HEK293T (cell line): ENCODE measurements at places on chromosomes 5 and 9.

DNA sequence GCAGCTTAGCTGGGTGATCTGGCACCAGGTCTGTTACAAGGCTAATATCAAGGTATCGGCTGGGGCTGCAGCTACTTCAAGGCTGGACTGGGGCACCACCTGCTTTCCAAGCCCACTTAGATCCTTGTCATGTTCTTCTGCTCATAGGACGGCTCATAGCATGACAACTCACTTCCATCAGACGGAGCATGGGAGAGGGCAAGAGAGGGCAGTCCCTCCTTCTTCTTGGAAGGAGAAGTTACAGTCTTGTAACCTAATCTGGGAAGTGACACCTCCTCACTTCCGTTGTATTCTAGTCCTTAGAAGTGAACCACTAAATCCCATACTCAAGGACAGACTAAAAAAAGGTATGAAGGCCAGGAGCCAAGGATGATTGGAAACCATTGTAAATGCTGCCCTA is 258.2 kb downstream of the MAST4 start:
- no peak for DNase-seq

- peak; percentile 21 for DNase-seq
Observed at GRCh38 chr9:79980432-79980831, 408.7 kb downstream of the TLE4 start.

DNA sequence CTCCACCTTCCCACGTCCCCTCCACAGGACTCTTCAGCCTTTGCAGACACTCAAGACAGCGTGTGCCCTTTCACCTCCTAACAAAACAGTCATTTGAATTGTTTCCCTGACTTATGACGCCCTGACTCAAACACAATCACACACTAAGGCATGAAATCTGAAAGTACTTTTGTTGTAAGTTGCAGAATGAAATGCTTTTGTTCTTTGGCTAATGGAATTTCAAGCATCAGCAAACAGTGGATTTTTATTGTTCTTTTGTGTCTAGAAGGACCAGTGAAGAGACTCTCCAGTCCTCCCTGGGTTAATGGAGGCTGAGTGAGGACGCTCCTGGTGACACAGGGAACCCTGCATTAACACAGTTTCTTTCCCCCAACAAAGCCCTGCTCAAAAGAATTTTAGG is 380.1 kb downstream of the CTNND2 start:
- no peak for DNase-seq

DNA sequence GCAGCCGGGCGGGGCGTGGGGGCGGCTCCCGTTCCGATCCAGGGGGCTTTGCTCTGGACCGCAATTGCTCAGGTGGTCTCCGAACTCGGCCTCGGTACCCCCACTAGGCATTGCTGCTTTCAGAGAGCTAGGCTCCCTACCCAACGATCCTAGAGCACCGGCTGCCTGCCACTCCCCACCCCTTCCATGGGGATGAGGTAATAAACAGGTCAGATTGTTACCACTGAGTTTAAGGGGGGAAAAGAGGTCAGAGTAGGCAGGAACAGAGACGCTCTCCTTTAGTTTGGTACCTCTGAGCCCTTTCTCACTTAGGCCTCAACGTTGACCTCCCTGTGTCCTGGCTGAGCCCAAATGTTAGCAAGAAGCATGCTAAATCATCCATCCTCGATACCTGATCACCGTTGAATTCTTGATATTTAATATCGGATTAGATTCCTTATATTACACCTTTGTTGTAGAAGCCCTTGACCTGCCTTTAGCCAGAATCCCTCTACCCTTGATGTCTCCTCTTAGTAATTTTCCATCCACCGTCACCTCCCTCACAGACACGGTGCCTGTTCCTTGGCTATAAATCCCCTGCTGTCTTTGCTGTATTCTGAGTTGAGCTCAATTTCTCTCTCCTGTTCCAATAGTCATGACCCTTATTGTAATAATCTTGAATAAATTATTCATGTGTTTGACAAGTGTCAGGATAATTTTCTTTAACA is 588 bp upstream of the PLPP1 start:
- peak; percentile 7 for DNase-seq

DNA sequence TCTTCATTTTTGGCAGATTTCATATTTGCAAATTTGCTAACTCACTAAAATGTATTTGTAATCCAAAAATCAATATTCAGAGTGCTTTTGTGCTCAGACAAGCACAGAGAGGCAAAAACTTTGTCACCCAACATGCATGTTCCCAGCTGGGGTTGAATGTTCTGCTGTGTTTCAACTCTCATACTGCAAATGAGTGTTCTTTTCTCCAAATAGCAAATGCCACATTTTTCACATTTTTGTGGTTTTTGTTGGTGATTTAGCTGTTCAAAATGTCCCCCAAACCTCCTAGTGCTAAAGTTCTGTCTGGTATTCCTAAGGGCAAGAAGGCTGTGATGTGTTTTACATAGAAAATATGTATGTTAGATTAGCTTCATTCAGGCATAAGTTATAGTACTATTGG is 87.3 kb upstream of the PCSK5 start:
- no peak for DNase-seq

GRCh38 chr9:124502711-124503702 is 4.2 kb downstream of the NR5A1 start:
- no peak for DNase-seq

- no peak for DNase-seq
Observed at GRCh38 chr5:158777647-158778350, 321.9 kb downstream of the EBF1 start.

GRCh38 chr5:79357398-79357797 is 121.5 kb downstream of the JMY start:
- DNase-seq = no peak

DNA sequence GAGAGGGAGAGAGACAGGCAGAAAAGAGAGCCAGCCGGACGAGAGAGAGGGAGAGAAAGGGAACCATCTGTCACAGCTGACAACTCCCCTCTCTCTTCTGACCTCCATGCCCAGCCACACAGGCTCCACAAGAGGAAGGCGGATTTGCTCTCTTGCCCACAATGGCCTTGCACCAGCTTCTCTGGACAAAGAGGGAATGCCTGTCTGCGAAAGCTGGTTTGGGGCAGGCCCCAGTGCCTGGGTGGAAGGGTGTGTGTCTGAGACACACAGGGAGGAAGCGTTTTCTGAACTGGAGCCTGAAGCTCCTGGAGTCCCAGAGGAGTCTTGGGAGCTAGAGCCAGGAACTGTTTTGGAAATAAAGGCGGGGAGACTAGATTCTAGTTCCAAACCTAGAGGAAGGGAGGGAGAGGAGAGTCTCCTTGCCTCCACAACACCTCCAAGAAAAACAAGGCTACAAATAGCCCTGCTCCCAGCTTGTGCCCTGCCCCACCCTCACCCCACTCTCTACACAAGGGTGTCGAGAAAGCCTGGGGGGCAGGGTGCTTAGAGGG is 12.5 kb downstream of the C1QTNF2 start:
- no peak for DNase-seq

DNA sequence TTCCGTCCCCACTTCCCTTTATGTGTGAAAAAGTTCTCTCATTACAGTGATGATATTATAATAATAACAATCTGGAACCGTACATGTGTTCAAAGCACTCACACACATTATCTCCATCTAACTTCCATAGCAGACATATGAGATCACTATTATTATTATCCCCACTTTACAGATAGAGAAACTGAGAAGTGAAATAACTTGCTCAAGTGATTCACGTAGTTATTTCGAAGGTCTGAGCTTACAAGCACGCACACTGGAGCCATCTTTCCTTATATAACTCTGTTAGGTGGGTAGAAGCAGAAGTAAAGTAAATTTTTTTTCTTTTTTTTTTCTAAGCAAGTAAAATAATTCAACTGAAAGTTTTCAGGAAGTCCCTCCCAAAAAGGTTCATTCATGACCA is 62.9 kb upstream of the PTGER4 start:
- DNase-seq = no peak

- DNase-seq = peak; percentile 75
Observed at GRCh38 chr9:108761655-108762347, 94.0 kb downstream of the ACTL7B start.

DNA sequence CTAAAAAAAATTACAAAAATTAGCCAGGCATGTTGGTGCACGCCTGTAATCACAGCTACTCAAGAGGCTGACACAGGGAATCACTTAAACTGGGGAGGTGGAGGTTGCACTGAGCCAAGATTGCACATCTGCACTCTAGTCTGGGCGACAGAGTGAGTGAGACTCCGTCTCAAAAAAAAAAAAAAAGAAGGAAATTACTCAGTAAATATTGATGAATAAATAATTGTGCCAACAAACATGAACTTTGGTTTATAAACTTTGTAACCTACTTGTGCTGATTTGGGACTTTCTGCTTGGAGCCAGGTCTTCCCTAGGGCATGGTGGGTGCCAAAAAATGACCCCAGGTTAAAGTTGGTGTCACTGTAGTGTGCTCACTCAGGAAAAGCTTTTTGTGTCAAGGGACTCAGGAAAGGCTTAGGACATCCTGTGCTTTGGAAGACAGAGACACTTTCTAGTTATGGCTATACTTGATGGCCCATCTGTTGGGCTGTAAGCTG is 19.0 kb downstream of the ABLIM3 start:
- DNase-seq = no peak

GRCh38 chr9:36101916-36102741 is 34.4 kb upstream of the GLIPR2 start:
- no peak for DNase-seq

- DNase-seq = no peak
Observed at GRCh38 chr5:142842994-142843905, 73.1 kb downstream of the ARHGAP26 start.

- no peak for DNase-seq
Observed at GRCh38 chr5:19975795-19976194, 12.2 kb downstream of the CDH18 start.

- no peak for DNase-seq
Observed at GRCh38 chr5:179255527-179256327, 89.5 kb downstream of the ADAMTS2 start.

DNA sequence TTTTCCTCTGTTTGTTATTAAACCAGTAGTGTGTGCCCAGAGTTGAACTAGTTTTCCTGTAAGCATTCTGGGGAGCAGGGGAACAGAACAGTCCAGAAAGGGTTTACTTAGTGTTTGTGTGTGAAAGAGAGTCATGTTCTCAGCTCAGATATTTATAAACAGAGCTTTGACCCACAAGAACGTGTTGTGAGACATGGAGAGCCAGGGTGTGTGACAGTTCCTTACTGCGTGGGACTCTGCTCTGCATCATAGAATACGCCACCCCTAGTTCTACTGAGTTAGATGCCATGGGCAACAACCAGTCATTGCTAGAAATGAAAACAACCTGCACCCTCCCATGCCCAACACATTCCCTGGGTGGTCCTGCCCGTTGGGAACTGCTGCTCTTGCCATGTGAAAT is 330.7 kb downstream of the NDUFS4 start:
- DNase-seq = no peak

DNA sequence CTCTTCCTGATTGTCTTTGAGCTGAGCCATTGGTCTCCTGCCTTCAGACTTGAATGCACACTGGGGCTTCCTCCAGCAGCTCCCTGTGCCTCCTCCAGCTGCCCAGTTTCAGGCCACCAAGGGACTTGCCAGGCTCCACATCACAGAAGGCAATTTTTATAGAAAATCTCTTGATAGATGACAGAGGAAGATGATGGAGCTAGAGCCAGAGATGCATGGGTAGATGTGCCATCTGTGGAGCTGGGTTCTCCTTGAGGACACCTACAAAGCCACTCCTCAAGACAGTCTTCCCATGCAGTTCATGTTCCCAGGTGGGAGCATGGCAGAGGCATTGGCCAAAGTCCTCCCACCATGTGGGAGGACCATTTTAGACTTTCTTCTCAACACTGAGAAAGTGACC is 239.6 kb upstream of the IRX1 start:
- DNase-seq = no peak

- DNase-seq = no peak
Observed at GRCh38 chr9:133788819-133789717, 50.9 kb upstream of the SARDH start.

- DNase-seq = no peak
Observed at GRCh38 chr9:36888551-36888950, 145.5 kb downstream of the PAX5 start.

DNA sequence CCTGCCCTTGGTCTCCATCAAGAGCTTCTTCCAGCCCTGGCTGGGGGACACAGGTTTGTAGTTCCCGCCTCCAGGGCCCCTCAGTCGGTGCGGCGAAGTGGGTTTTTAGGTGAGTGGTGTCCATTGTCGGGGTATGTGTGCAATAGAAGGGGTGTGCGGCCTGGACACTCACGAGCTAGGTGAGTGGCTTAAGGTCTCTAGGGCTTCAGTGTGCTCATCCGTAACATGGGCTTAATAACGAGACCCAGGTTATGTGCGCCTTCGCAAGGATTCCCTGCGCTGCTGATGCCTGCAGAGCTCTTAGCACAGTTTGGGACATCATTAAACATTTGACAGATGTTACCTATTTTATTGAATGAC is 656 bp downstream of the CEP78 start:
- DNase-seq = peak; percentile 19

- DNase-seq = no peak
Observed at GRCh38 chr9:136532799-136533774, 12.8 kb downstream of the NOTCH1 start.

- DNase-seq = peak; percentile 74
Observed at GRCh38 chr5:173581408-173582215, 34.8 kb downstream of the BOD1 start.

GRCh38 chr9:122168356-122168755 is 8.6 kb downstream of the MORN5 start:
- DNase-seq = no peak

- DNase-seq = no peak
Observed at GRCh38 chr9:31604531-31604930, 779.9 kb upstream of the ACO1 start.

- no peak for DNase-seq
Observed at GRCh38 chr9:1442105-1442504, 391.9 kb downstream of the DMRT2 start.

DNA sequence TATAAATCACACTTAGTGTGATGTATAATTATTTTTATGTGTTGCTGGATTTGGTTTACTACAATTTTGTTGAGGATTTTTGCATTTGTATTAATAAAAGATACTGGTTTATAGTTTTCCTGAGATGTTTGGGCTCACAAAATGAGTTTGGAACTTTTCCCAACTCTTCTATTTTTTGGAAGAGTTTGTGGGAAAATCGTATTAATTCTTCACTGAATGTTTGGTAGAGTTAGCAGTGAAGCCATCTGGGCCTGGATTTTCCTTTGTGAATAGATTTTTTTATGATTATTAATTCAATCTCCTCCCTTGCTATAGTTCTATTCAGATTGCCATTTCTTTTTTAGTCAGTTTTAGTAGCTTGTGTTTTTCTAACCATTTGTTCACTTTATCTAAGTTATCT is 201.7 kb upstream of the NFIL3 start:
- DNase-seq = no peak

DNA sequence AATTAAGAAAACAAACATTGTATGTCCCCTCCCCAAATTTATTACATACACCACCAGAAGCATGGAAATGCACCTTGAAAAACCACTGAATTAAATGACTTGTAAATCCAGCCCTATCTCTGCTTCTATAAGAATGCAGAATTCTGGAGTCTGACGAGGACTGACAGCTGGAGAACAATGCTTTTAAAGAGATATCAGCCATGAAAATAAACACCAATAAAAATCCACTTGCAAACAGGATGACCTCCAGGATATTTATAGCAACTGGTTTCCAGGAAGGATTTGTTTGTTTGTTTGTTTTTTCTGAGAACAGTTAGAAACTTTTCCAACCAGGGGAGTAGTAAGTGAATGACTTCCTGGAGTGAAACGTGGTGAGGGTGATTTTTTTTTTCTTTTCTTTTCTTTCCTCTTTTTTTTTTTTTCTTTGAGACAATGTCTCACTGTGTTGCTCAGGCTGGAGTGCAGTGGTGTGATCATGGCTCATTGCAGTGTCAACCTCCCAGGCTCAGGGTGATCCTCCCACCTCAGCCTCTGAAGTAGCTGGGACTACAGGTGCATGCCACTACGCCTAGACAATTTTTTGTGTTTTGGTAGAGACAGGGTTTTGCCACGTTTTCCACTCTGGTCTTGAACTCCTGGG is 38.7 kb upstream of the SLC36A1 start:
- no peak for DNase-seq
